Activated T-helper 1 cell treated with anti-CD3 and anti-CD28 coated beads, Interleukin-2, amount 50 U/mL, for 16 hours (primary cell): ENCODE measurements at places on chromosomes 2 and 18.

GRCh38 chr2:145757503-145758246, 1237.8 kb upstream of the ZEB2 start:
- DNase-seq: no peak

GRCh38 chr2:102289129-102289528, 22.2 kb upstream of the IL1RL1 start:
- no peak for DNase-seq

GRCh38 chr2:101408925-101409324, 21.6 kb upstream of the CREG2 start:
- DNase-seq: no peak

DNA sequence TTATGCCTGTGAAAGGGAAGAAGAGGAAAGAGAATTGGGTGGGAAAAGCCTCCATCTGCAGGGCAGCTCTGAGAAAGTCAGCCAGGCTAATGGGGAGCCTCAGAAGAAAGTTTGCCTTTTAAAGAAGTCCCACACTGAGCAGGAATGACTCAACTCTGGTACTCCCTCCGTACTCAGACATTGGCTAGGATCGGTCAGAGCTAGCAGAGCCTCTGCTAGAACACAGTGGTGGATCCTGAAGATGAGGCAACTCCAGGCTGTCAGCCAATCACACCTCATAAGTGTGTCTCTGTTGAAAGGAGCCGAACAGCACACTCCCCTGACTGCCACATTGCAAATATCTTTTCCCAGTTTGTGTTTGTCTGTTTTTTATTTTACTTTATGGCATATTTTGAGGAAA, 96.9 kb downstream of the HNRNPLL start:
- DNase-seq: no peak

DNA sequence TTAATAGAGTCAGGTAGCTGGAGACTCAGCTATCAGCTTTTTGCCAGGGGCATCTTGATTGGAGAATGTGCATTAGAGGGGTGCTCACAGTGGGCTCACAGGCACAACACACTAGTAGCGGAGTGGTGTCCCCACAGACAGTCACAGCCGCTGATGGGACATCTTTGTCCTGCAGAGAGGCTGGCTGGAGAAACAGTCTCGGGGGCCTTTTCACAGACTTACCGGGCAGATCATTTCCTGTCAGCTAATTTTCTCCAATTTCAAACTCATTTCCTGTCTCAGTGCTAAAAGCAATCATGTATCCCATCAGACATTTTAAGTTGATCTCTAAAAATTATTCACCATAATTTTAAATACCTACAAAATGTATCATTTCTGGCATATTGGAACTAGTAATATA, 562.6 kb downstream of the DCDC2C start:
- no peak for DNase-seq

- no peak for DNase-seq
Observed at GRCh38 chr2:160674146-160674750, 180.6 kb upstream of the RBMS1 start.

DNA sequence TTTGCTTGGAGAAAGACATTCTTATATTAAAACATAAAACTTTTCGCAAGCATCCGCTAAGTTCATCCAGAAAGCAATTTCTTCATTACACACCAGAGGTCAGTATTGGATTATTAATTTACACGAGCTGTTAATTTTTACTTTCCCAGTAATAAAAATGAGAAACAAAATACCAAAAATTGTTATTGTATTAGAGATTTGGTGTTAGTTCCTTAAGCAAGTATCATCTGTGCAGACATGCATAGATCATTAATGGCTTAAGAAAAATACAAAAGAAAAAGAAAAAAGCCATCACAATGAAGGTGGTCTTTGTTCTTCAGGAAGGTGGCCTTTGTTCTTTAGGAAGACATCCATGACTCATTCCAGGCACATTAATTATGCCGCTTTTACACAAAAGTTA, 53.6 kb upstream of the HNMT start:
- DNase-seq: no peak

DNA sequence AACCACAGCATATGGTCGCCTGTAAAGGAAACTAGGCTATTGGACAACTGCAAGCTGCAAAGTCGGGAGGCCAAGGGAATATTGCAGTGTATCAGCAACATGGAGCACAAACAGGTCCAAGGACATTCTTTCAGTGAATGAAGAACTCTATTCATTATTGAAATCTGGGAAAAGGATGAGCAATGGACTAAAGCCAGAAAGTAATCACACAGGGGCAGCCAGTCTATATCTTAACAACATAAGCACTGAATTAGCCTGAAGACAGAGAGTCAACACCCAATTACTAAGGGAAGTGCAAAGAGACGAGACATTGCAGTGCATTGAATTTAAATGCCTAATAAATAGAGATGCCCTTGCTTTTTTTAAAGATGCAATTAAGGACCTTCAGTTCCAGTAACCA, 615.5 kb upstream of the SETBP1 start:
- DNase-seq: no peak

GRCh38 chr18:39421276-39421675, 1855.7 kb upstream of the CELF4 start:
- no peak for DNase-seq
